ENCODE measurements at places on chromosomes 7 and 10.

GRCh38 chr7:26656735-26657134, 207.7 kb downstream of the SKAP2 start:
- DNase-seq, result no peak

DNA sequence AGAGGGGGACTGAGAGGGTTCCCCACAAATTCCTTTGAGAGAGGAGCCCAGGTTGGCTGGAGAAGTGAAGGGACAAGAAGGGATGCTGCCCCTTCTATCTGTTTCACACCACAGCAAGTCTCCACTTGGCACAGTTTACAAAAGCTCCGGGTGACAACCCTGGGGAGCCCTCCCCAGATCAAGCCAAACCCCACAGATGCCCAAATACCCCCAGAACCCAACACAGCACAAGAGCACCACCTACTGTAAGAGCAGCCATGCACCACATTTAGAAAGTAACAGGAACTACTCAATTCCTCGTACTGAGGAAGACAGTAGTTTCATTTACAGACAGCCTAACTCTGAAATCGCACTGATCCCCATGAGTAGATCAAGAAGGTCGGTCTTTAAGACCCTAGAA, 67.8 kb upstream of the ATP6V0A4 start:
- peak; percentile 67 for DNase-seq

DNA sequence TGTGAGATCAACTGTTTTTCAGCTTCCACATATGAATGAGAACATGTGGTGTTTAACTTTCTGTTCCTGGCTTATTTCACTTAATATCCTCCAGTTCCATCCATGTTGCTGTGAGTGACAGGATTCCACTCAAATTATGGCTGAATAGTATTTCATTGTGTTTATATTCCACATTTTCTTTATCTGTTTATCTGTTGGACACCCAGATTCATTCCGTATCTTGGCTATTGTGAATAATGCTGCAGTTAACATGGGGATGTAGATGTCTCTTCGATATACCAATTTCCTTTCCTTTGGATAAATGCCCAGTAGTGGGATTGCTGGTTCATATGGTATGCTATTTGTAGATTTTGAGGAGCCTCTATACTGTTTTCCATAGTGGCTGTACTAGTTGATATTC, 47.9 kb downstream of the GALNT11 start:
- no peak for DNase-seq

DNA sequence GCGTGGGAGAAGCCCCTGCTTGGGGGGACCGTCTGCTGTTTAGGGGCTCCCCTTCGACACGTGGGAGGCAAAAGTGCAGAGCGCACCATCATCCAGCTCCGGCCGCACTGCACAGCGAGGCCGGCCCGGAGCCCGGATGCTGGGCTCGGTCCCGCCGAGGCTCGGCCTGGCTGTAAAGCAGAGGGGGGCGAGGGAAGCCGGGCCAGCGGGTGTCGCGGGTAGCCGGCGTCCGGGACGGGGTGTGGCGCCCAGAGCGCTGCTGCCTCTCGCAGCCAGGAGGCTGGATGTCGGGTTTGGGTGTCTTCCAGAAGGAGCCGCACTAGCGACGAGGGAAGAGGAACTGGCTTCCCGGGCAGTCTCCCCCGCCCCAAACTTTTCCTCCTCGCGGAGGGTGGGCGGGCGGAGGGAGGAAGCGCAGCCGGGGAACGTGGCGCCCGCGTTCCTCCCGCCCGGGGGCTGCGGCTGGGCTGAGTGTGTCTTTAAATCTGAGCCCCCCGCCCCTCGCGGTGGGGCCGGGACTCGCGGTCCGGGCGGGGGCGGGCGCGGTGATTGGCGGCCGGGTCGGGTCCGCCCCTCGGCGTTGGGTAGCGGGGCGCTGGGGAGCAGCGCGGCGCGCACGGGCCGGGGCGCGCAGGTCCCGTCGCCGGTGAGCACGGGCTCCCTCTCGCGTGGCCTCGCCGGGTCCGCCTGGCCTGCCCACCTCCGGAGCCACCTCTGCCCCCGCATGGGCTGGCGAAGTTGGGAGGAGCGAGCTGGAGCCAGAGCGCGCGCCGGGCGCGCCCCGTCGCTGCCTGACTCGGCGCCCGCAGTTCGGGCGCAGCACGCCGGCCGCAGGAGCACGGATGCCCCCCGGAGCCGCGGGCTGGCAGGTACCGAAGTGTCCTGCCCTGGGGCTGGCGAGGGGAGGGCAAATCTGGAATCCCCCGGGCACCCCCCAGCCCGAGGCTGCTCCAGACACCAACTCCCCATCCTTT, at the start of gene PALD1:
Gene PALD1 (plus strand): TSS at position 577 of the 974 bp plus-strand sequence. CDS start 47,185 bp downstream, outside the sequence.
- DNase-seq, result peak; percentile 80

GRCh38 chr10:95201736-95202135, 7.7 kb downstream of the ACSM6 start:
- DNase-seq, result no peak

DNA sequence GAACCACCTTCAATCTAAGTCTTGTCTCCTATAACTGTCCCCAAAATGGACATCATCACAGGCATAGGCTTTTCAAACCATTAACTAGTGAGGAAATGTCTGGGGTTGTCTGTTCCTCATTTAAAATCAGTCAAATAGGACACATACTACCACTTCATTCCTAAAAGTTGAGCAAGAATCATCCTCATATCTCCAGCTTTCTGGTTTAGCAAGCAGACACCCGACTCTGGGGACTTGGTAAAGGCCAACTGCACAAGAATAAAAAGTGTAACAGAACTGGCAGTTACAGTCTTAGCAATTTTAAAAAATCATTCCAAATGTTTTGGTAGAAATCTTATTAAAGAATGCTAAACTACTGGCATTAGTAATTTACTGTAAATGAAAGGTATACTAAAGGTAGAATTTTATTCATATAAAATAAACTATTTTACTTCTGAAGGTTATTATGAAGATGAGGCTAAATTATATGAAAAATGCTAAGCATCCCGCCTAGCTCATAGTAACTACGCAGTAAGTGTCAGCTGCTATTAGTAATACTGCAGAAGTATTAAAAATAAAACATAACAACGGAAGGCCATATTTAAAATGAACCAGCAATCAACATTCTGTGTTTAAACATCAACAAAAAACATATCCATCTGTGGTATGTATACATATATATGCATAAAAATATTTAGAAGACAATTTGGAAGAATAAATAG, 60.8 kb downstream of the ZNF438 start:
- DNase-seq, result no peak

DNA sequence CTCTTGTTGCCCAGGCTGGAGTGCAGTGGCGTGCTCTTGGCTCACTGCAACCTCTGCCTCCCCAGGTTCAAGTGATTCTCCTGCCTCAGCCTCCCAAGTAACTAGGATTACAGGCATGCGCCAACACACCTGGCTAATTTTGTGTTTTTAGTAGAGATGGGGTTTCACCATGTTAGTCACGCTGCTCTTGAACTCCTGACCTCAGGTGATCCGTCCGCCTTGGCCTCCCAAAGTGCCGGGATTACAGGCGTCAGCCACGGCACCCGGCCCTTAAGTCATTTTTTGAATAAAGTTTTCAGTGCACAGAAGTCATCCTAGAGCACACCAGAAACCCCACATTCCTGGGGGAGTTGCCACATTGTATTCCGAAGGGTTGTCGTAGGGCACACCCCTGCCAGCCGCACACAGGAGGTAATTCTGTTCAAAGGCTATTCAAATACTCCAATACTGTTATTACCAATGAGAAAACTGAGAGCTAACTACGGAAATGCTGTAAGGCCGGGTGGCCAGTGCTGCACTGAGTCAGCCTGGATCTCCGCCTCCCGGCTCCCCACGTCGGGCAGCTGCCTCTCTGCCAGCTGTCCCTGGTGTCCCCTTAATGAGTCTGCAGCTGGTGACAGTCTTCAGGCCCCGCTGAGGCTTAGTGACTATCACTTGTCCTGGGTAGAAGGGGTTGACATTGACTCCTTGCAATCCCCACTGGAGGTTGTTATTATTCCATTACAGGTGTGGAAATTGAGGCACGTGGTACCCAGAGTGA, 8.6 kb upstream of the RFC2 start:
- DNase-seq, result no peak

GRCh38 chr10:118781541-118781940, 26.8 kb upstream of the CACUL1 start:
- no peak for DNase-seq

DNA sequence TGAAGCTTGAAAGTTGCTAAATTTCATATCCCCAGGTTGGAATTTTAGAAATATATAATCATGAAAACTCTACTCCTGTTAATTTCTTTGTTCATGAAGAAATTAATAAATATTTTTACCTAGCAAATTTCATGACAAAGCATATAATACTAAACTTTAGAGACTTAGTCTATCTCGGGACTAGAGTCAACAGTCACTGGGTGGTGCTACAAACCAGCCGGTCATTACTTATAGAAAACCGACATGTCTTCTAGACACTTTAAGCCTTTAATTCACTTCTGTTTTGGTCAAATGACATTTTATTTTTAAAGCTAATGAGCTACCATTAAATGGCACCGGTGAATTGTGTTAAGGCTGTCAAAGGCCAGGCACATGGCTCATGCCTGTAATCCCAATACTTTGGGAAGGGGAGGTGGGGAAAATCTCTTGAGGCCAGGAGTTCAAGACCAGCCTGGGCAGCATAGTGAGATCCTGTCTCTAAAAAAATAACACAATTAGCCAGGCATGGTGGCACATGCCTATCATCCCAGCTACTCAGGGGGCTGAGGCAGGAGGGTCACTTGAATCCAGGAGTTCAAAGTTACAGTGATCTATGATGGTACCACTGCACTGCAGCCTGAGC, 270.1 kb downstream of the CACNA2D1 start:
- no peak for DNase-seq

- no peak for DNase-seq
Measured at GRCh38 chr7:36260481-36260880, 107.4 kb downstream of the EEPD1 start.

GRCh38 chr10:27695088-27695487, 50.5 kb downstream of the MKX start:
- DNase-seq, result no peak

DNA sequence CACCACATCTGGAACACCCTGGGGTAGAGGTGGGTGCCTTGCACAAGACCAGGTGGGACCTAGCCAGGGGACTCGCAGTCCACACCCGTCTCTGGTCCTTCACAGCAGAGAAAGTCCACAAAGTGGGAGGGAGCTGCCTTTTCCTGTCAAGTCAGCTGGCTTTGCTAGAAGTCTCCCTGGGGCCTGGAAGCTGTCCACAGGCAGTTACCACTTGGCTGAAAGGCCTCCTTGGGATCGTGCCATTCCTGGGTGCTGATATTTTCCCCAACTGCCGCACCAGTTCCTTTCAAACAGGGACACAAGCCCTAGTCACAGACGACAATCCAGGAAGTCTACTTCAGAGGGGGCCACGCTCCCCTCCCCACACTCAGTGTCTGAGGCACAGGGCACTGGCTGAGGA, 75.4 kb downstream of the AFAP1L2 start:
- DNase-seq, result no peak

- DNase-seq, result no peak
Measured at GRCh38 chr7:1531263-1531978, 919 bp downstream of the MAFK start.

DNA sequence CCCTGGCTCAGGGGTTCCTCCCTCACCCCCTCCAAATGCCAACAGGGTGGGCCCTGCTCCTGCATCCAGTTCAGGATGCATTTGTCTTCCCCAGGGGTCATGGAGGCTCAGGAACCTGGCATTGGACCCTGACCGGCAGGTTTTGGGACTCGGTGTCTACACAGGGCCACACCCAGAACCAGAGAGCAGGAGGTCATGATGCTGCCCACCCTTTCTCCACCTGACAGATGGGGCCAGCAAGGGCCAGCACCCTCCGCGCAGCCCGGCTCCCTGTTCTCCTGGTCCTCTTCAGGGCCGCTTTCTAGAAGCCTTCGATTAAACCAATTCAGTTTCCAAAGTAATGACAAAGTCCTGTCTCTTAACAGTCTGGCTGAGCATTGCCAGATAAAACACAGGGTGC, 50.2 kb downstream of the CAMK2B start:
- no peak for DNase-seq

GRCh38 chr10:63478564-63478963, 12.8 kb upstream of the JMJD1C start:
- no peak for DNase-seq

DNA sequence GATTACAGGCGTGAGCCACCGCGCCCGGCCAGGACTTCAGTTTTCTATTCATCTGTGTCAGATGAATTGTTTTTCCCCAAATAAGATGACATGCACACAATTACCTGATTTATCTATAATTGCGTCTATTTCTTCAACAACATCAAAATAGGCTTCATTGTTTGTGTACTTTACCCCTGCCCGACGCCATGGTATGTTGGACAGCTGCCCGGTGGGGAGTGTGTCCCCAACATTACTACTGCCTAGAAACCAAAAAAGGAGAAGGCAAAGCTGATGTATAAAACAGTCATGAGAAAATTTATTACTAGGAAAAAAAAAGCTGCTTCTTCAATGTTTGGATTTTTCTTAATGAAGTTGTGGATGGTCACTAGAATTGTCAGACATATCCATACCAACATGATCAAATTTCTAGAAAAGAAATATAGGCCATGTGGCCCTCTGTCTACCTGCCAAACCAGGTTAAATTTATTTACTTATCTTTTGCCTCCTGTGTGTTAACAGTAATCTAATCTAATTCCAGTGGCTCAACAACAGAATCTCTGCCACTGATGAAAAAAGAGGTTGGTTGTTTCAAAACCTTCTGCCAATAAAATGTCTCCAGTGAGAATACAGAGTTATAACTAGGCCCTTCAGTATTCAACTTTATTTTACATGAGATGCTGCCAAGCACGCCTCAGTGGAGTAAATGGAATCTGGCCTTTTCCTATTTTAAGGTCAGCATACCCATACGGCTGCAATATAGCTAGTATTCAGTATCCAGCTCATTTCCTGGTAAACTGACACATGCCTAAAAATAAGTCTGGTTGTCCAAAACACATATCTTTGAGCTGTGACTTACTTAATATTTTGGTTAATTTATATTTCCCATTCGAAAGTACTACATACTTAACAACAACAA, 16.5 kb downstream of the AP3M1 start:
- no peak for DNase-seq

- DNase-seq, result peak; percentile 23
Measured at GRCh38 chr7:142303650-142304049, 45.8 kb upstream of the PRSS58 start.

DNA sequence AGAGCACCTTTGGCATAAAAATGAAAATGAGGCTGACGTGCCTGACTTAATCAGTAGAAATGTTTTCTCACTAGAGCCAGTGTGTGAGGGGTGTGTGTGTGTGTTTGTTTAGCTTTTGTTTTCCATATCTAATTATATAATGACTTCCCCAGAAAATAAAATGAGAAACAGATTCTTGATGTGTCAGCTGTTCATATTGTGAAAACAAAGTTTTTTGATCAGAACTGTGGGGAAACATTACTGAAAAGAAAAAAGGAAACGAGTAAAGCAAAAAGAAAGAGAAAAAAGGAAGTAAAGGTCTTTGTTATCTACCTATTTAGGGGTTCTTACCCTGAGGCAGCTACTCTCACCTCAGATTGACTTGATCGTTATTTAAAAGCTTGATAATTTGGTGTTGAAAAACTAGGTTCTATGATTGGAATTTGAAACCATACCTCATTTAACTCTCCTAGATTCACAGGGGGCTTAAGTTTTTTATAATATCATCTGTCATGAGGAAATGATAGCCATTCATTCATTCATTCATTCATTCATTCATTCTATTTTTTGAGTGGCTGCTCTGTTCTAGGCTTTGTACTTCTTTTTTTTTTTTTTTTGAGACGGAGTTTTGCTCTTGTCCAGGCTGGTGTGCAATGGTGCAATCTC, 58.0 kb downstream of the CREM start:
- DNase-seq, result peak; percentile 28

GRCh38 chr10:17665747-17666146, 21.8 kb downstream of the STAM start:
- DNase-seq, result no peak

GRCh38 chr7:71096351-71096750, 35.6 kb upstream of the GALNT17 start:
- no peak for DNase-seq

Measured in GM20000 (cell line).